ENCODE measurements at places on chromosomes 5 and 9.

DNA sequence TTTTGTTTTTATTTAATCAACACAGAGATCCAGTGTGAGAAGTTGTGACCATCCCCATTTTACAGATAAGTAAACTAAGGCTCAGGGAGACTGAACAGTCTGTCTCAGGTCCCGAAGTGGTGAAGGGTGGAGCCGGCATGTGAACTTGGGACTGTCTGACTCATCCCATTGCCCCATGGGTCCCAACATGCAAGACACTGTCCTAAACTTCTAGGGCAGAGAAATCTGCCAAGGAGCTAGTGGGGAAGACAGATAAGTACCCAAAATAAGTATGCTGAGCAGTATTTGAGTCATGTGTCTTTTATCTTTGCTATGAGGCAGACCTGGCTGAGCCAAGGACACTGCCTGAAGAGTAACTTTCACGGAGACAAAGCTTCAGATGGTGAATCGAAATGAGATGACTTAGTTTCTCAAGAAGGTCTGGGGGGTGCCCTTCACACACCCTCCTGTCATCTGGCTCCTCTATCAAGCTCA lies 64.3 kb upstream of the SLC25A51 start:
- DNase-seq: no peak

DNA sequence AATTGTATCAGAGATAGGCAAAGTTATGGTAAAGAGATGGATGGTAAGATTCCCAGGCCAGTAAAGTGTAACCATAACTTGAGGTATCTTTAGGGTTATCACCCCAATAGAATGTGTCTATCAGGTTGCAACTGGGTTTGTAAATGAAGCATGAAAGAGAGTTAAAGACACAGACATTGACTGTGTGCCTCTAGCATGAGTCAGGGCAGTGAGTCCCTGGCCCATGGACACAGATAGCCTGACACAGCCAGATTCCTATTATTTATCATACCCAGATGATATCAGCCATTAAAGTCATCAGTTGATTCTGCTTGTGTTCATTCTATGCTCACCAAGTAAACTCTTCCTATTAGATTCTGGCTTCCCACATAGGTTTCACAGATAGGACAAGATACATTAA lies 33.5 kb upstream of the SNAPC3 start:
- DNase-seq: no peak

GRCh38 chr5:121053055-121053985 lies 589.2 kb downstream of the PRR16 start:
- DNase-seq: no peak

DNA sequence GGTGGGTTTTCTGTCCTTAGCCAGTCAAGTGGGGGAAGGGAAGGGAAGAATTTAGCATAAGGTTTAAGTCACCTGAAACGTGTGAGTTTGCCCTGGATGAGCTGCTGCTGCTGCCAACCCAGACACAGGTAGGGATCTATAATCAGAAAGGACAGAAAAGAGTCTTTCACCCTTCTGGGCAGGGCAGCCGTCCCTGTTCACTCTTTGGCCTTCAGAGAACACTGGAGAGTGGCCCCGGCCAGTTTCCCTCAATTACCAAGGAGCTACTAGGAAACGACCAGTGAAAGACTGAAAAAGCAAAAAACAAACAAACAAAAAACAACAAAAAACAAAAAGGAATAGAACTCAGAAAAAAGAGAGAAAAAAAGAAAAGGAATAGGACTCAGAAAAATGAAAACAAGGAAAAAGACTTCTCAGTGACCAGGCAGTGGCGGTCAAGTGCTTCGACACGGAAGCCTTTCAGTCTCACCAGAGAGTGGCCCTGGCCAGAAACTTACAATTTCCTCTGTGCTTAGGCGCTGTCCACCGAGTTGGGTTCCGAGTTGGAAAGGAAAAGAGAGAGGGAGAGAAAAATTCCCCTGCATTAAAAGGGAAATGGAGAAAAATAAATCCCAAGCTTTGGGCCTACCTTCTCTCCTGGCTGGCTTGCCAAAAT lies 2.5 kb upstream of the GM2A start:
- DNase-seq: no peak

- DNase-seq: no peak
Observed at GRCh38 chr5:121726991-121727390, 124.7 kb upstream of the FTMT start.

- no peak for DNase-seq
Observed at GRCh38 chr5:159582756-159583541, 252.7 kb upstream of the IL12B start.

DNA sequence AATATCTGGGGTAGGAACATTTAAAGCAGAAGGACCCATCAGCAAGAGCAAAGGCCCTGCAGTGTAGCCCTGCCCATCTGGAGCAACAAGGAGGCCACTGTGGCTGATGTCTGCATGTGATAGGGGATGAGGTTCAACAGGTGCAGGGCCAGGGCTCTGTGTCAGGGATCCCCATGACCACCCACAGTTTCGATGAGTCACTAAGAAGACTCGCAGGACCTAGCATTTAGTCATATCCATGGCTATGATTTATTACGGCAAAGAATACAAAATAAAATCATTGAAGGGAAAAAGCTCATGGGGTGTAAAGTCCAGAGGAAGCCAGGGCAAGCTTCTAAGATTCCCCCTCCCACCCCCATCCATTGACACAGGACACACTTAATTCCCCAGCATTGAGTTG lies 188.6 kb downstream of the ADGRV1 start:
- DNase-seq: no peak

DNA sequence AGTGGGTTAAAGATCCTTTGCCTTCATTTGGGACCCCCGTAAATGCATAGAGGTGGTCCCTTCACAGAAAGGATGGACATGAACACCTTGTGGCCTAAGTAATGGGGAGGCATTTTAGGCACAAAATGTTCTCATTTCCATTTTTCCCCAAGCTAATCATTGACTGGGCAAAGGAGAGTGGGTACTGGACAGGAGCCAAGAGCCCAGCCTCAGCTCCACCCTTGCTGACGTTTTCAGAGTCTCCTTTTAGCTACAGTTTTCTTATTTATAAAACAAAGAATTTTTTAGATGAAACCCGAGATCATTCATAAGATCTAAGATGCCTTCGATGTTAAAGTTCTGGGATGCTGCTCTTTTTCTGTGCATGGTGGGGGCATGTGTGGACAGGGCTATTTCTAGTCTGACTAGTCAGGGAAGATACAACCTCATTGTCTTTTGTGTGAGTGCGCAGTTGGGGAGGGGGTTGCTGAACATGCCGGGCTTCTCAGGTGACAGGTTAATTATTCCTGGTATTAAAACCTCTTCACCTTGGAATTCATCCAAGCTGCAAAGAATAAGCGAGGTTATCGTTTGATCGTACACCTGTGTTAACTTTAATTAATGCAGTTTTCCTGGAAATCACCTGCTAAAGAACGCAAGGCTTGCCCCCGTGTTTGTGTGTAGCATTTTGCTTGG lies 48.4 kb downstream of the ADAMTS16 start:
- DNase-seq: no peak

DNA sequence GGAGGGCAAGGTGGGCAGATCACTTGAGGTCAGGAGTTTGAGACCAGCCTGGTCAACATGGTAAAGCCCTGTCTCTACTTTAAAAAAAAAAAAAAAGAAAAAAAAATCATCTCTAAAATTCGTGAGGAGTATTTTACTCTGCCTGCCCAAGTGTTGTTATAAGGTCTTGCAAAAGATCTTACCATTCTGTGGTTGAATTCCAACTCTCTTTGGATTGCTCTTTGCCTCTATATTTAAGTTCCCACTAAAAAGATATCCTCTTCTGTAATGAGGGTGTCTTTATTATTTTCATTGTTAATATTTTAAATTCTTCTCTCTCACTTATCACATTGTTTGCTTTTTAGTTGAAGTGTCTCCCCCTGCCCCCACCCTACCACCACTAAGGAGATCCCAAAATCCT lies 33.4 kb downstream of the CREBRF start:
- DNase-seq: no peak

- DNase-seq: no peak
Observed at GRCh38 chr9:28365728-28366127, 792.4 kb upstream of the C9orf72 start.

- DNase-seq: peak; percentile 48
Observed at GRCh38 chr9:84296146-84296843, 44.3 kb downstream of the SLC28A3 start.

DNA sequence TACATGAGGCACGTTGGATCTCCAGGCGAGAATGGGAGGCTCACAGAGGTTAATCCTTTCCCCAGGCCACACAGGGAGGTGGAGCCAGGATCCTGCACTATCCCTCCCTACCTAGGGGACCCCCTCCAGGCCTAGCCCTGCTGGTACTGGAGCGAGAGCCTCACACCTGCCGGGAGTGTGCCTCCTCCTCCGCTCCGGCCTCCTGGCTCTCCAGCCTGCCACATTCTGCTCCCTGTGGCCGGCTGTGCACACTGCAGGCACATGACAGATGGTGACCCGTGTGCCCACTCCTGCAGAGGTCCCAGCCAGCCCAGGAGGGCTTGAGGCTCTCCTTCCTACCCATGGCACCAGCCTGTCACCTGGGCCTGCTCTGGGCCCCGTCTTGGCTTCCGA lies 93.4 kb downstream of the RXRA start:
- DNase-seq: no peak

DNA sequence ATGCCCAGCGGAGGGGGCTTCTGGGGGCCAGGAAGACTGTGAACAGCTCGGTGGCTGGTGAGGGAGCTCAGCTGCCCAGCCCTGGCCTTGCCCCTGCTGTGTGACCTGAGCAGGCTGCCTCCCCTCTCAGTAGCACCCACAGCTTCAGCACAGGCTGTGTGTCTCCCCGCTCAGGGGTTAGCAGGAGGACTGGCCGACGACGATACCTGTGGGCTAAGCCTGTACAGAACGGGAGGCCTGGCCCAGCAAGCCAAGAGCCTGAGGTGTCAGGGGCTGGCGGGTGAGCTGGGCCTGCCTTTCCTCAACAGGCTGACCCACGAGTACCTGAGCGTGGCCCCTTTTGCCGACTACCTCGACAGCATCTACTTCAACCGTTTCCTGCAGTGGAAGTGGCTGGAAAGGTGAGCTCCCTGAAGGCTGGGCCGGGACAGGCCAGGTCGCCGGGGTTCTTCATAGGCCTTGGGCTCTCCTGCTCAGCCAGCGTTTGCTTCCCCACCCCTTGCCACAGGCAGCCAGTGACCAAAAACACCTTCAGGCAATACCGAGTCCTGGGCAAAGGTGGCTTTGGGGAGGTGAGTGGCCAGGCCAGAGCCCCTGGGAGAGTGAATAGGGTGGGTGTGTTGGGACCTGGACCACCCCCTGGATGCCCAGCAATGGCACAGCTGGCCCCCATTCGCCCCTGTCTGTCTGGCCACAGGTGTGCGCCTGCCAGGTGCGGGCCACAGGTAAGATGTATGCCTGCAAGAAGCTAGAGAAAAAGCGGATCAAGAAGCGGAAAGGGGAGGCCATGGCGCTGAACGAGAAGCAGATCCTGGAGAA lies 6.6 kb downstream of the GRK6 start:
- DNase-seq: no peak

GRCh38 chr5:177304392-177305119 lies 957 bp downstream of the PRELID1 start:
- DNase-seq: no peak

- DNase-seq: no peak
Observed at GRCh38 chr5:141725891-141726290, 43.9 kb upstream of the ARAP3 start.

GRCh38 chr9:110197330-110198187 lies 10.4 kb downstream of the C9orf152 start:
- no peak for DNase-seq

DNA sequence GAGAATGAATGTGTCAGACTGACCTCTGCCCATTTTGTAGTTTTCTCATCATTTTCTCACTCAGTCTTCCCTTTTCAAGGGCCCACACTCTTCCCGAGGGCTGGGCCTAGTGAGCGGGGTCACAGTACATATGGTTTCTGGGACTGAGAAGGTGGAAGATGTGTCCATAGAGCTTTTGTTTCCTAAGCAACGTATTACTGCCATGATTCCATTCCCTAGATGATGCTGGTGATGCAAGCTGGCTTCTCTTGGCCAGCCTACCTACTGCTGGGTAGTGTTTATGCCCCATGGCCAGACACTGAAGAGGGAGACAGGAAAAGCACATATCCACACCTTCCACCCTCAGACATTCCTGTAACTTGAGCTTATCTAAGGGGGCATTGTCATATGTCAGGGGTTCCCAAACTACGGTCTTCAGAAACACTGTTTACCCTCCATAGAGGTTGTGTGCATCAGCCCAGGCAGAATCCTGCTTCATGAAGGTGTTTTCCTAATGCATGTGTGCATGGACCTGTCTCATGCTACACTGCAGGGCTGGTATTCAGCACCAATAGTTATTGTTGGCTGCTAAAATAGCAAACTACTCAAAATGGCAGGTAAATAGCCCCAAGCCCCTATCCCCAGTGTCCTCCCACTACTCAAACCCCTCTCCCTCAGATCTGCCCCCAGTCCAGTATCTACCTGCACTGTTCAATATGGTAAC lies 9.5 kb downstream of the IRF1 start:
- DNase-seq: peak; percentile 42

GRCh38 chr9:133932633-133933032 lies 59.5 kb downstream of the VAV2 start:
- DNase-seq: no peak

DNA sequence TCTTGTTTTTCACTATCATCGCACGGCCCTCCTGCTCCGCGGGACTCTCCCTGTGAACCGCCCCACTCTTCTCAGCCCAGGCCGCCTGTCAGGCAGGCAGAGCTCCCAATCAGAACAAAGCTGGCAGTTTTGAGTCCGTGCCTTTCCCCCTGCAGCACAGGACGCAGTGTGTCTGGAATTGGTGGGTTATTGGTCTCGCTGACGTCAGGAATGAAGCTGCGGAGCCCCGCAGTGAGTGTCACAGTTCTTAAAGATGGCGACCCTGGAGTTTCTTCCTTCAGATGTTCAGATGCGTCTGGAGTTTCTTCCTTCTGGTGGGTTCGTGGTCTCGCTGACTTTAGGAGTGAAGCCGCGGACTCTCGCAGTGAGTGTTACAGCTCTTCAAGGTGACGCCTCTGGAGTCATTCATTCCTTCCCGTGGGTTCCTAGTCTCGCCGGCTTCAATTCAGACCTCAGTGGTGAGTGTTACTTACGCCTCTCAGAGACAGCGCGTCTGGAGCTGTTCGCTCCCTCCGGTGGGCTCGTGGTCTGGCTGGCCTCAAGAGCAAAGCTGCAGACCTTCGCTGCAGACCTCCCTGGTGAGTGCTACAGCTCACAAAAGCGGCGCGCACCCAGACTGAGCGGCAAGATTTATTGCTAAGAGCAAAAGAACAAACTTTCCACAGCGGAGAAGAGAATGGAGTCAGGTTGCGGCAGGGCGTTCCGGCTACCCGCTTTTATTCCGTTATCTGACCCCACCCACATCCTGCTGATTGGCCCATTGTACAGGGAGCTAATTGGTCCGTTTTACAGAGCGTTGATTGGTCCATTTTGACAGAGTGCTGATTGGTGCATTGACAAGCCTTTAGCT lies 7.4 kb downstream of the ZDHHC11B start:
- DNase-seq: no peak

Data from CD4-positive, alpha-beta T cell treated with Interleukin-12 subunit alpha and Interleukin-12 subunit beta, for 1 hour (primary cell).